T-helper 2 cell (primary cell): ENCODE measurements at places on chromosomes 6 and 20.
A peak's percentile ranks its signal among the peaks of the same experiment; 100 is the strongest.

DNA sequence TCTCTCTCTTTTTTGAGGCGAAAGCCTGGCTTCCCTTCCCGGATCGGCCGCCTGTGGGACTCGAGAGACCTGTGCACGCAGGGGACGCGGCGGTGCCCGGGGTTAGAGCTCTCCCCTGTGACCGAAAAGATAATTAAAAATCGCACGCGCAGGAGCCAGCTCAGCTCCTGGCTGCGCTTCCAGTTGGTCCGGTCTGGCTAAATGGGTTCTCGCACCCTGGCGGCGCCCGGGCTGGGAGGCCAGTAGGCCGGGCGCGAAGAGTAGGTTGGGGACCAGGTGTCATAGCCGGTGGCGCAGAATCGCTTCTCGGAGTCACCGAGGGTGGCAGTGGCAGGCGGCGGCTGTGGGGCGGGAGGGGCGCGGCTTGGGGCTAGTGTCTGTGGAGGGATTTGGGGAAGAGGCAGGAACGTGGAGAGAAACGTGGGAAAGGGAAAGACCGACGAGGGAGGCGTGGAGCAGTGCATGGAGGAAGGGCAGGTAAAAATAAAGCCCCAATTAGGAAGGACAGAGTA, 41.9 kb upstream of the SUPT3H start:
- no peak for DNase-seq

GRCh38 chr6:11425431-11425871, 112.1 kb upstream of the TMEM170B start:
- no peak for DNase-seq

DNA sequence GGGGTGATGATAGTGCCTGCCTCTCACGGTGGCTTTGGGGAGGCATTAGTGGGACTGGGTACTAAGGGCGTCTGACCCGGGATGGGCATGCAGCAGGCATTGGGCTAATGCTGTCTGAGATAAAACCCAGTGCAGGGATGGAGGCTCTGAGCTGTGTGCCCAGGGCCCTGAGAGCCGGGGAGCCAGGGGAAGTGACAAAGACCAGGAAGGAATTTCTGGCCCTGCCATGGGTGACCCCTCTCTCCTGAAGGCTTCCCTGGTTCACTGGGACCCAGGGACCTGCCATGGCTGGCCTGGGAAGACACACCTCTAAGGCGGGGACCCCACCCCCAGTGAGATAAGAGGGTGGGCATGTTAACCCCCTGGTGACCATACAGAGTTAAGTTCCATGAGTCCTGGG, 3.9 kb upstream of the GATA5 start:
- no peak for DNase-seq

DNA sequence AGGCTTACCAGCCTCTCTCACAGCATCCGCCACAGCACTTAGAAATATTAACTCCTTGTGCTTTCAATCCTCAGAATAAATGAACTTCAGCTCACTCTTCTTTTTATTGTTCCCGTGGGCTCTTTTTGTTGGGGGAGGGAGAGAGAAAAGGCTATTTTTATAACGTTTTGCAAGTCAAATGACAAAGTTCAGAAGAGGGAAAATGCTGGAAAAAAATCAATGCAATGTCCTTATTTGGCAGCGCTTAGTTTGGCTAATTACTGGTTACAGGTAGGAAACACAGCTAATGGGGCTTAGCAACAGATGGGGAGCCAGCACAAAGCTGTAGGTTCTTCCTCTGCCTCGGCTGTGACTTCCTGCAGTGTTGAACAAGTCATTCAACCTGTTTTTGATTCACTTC, 1067.0 kb upstream of the MAP3K7 start:
- DNase-seq = no peak

- no peak for DNase-seq
Observed at GRCh38 chr6:137866200-137866913, 702 bp upstream of the TNFAIP3 start.

- no peak for DNase-seq
Observed at GRCh38 chr6:4916954-4917561, 86.8 kb downstream of the RPP40 start.

DNA sequence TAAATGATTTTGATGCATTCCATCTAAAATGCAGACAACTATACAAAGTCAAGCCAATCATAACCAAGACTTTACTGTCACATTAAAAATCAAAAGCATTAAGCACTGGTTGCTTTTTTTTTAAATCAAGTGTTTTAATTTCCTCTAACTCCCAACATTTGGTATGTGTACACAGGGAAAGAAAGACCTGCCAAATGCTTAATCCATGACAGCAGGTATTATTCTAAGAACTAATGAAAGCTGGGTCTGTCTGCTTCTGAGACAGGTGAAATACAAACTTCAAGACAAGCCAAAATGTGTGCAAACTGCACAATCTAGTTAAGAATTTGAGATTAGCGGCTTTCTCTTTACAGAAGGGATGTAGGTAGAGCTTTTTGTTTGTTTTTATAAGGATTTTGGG, 126.1 kb downstream of the GMDS start:
- DNase-seq = no peak

DNA sequence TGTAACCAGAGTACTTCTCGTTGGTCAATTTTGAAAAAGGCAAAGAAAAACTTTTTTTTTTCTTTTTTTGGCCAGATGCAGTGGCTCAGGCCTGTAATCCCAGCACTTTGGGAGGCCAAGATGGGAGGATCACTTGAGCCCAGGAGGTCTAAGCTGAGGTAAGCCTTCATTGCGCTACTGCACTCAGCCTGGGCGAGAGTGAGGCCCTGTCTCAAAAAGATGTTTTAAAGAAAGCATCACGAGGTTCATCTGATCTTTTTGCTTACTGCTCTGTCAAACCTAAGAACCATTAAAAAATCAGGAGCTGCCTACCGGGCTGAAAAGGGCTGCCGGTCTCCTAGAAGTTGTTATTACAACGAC, 607 bp downstream of the LYRM2 start:
- DNase-seq = no peak

DNA sequence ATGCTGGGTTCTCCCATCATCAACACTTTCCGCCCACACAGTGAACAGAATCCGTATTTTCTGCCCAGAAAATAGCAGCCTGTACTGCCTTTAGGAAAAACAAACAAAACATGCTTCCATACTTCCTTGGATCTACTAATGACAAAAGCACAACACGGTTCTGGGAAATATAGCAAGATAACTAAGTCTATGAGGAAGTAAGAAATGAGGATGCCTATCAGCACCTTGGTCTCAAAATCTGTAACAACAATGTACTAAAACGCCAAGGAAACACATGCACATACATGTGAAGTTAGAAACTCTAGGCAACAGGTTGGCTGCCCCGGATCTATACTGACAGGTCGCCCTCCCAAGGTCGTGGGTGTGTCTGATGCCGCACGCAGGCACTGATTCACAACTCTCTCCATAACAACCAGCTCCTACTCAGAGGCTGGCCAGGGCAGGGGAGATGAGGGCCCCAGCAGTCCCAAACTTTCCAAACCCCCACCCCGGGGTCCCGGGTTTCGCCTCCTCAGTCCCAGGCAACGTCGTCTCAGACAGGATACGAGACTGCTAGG, 710 bp downstream of the BTBD9 start:
- peak; percentile 48 for DNase-seq
